LoVo (cell line): ENCODE measurements at places on chromosomes 13 and 19.
A peak's percentile ranks its signal among the peaks of the same experiment; 100 is the strongest.

- no peak for DNase-seq
Measured at GRCh38 chr19:55178781-55179599, 1.1 kb downstream of the SYT5 start.

DNA sequence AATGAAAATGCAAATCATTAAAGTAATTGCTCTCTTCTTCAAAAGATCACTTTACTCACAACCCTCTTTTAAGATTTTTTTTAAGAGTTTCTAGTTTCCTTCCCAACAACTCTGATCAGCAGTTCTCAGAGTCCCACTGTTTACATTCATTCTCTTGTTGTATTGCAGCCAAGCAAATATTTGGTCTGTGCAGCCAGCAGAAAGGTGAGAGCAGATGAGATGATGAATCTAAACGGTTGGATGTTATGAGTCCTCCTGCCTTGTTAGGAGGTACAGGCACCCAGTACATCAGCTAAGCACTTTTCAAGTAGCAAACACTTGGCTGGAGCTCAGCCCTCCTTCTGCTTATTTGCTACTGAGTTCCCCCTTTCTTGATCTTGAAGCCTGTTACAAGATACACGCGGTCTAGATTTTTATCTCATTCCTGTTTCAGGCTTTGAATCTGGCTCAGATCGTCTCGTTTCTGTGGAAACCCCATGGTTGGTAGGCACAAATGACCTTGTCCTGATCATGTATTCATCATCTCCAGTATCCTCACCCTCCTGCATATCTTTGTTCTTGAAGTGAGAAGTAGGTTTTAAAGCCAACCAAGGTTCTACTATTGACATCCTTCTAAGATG, 300.7 kb downstream of the DCT start:
- no peak for DNase-seq

GRCh38 chr19:33767898-33768413, 28.7 kb upstream of the KCTD15 start:
- DNase-seq: peak; percentile 20

DNA sequence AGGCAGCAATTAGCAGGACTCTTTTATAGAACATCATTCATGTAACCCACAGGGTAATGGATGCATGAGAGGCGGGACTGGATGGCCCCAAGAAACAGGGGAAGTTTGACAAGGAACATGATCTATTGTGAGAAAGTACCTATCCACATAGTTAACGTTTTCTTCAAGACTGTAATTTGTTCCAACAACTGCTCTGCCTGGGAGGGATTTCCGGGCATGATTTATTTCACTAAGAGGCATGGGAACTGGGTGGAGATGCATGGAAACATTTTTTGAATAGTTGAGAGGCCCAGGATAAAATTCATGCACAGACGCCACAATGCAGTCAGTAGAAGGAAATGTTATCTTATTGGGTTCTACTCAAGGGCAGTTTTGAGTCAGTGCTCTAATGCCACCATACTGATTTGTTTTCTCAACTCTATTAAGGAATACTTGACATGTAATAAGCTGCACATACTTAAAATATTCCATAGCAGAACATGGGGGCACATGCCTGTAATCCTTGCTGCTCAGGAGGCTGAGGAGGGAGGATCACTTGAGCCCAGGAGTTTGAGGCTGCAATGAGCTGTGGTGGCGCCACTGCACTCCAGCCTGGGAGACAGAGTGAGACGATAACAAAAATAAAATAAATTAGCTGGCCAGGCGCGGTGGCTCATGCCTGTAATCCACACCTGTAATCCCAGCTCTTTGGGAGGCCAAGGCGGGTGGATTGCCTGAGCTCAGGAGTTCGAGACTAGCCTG, 9.9 kb upstream of the ATG4D start:
- no peak for DNase-seq

DNA sequence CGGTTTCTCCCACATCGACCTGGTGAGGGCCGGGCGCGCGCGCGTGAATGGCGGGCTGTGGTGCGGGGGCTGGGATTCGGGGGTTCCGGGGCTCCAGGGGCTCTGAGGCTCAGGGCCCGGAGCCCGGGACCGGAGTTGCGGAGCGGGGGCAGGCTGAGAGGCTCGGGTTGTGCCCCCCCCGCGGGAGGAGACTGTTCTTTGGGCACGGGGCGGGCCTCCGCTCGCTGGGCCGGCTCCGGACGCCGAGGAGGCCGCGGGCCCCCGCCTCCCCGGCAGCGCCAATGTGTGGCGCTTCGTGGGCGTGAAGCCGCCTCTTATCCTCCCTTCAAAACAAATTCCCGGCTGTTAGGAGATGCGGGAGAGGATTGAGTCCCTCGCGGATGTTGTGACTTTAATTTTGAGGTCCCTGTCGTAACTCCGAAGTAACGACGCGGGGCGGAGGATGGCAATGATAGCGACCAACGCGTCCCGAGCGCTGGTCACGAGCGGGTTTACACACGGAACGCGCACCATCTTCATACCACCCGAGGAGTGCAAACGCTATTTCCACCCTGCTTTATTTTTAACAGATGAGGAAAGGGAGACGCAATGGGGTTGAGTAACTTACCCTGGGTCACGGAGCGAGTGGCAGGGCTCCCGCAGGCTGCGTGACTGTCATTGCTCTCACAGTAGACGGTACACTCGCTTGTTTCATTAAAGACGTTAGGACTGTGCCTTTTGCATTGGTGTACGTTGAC, 536 bp downstream of the UBA2 start:
- peak; percentile 4 for DNase-seq

GRCh38 chr19:37966211-37966661, 59.2 kb downstream of the SIPA1L3 start:
- DNase-seq: no peak

GRCh38 chr13:44765001-44765471, 188.9 kb upstream of the TSC22D1 start:
- no peak for DNase-seq

DNA sequence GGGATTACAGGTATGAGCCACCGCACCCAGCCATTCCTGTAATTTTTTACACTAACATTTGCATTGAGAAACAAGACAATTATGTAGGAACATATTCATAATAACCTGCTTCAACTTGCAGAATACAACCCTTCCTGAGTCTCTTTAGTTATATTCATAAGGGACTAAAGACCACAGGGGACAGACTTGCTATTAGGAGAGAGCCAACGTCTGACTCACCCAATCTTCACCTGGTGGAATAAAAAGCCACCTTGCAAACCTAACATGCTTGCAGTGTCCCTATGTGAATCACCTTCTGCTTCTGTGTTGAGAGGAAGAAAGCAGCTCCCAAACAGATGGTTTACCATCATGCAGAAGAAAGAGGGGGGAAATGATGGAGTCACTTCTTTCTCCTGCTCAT, 456.1 kb downstream of the PCDH9 start:
- no peak for DNase-seq

DNA sequence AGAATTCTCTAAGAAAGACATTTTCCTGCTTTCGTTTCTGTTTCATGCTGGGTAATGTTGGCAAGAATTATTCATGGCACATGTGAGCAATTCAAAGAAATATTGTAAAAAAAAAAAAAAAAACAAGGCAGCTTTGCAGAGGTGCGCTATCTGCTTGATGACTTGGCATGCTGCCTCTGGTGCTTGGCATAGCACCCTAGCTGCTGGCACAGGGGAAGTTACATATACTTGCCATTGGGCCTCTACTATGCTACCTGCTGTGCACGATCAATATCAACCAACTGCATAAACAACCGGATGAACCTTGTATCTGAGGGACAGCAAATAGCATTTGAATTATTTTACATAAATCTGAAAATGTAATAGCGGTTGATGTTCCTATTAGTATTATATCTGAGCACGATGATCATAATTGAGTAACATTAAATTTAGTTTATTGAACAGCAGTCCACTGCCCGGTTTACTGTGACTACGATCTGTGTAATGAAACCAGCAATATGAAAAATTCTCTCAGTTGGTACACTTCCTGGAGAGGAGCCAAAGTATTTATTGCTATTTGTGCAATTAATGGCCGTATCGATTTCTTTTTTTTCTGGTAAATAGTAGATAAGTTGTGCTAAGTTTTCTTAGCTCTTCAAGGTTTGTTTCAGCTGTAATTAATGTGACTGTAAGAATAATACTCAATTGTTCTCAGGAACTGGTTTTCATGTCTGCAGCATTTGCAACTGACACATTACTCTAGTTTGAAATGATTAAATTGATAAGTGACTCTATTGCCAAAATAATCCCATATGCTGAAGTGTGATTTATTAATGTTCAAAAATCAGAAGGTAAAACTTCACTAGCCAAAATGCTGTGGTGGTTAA, 717.3 kb downstream of the DACH1 start:
- DNase-seq: no peak

DNA sequence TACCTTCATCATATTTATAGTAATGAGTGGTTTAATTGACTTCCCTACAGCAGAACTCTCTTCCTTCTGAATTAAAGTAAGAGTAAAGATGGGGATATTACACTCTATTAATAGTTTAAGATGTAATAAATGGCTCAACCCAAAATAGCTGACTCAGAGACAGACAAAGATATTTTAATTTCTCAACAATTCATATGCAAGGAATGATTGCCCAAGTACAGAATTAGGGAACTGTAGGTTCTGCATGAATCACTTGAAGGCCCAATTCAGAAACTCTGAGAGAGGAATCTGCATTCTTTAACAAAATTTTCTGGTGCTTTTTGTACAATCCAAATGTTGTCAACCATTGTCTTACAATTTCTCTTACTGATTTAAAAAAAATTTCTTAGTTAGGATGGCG, 42.9 kb upstream of the PCDH9 start:
- no peak for DNase-seq

- no peak for DNase-seq
Measured at GRCh38 chr13:26054896-26055295, 3.1 kb upstream of the SHISA2 start.

GRCh38 chr19:11390933-11391680, 7.0 kb upstream of the EPOR start:
- no peak for DNase-seq

- DNase-seq: no peak
Measured at GRCh38 chr19:6238643-6239281, 41.0 kb downstream of the MLLT1 start.

- no peak for DNase-seq
Measured at GRCh38 chr13:74758188-74758587, 624.0 kb upstream of the KLF12 start.

GRCh38 chr13:108026680-108027410, 188.5 kb downstream of the LIG4 start:
- no peak for DNase-seq

GRCh38 chr13:49540552-49540951, 44.8 kb downstream of the PHF11 start:
- DNase-seq: no peak

GRCh38 chr13:110885516-110885915, 29.4 kb downstream of the ANKRD10 start:
- no peak for DNase-seq

GRCh38 chr19:39749981-39750380, 12.2 kb upstream of the CLC start:
- no peak for DNase-seq

- peak; percentile 71 for DNase-seq
Measured at GRCh38 chr19:14418856-14419105, 360 bp downstream of the DDX39A start.

DNA sequence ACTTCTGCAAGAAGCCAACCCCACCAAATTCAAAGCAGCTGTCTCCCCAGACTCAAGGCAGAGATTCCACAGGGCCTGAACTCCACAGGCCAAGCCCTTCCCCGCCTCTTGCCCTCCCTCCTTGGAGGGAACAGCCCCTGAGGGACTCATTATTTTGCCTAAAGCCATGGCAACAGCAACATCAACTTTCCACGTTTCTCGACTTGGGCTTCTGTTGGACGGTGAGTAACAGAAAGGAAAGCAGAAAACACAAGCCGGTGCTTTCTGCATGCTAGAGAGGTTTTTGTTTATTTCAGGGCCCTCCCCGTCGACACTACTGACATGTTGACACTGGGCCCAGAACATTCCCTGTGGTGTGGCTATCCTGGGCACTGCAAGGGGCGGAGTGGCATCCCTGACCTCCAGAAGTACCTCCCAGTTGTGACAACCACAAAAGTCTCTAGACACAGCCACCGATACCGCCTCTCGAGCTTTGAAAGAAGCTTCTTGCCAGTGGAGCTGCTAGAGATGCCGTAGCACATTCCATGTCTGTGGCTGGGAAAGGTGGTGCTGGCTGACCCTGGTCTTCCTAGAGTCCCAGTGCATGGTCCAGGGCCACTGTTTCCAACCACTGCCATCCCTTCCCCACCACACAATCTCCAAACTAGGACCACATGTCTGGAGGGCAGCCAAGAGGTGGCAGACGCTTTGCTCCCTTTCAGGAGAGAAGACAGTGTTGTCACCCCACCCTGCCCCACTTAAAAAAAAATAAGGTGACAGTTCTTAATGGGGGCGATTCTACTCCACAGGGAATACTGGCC, 12.8 kb downstream of the CAPS start:
- no peak for DNase-seq

DNA sequence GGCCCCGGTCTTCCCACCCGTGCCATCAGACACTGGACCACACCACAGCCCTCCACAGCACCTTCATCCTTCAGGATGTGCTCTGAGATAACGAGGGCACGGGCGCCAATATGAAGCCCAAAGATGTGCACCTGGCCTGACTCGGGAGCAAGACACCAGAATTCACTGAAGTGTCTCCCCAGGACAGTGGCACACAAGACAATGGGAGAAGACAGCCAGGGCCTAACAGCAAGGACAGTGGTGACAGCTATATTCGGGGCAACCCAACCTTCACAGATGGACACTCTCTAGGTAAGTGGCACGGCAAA, 7.2 kb downstream of the DDX39A start:
- no peak for DNase-seq

GRCh38 chr19:48874303-48875135, 2.3 kb downstream of the PPP1R15A start:
- peak; percentile 39 for DNase-seq

GRCh38 chr19:19110410-19111135, 27.7 kb downstream of the TMEM161A start:
- DNase-seq: no peak

- DNase-seq: no peak
Measured at GRCh38 chr13:111411919-111412650, 91.6 kb downstream of the TEX29 start.

GRCh38 chr19:36051637-36052036, 2.4 kb downstream of the THAP8 start:
- DNase-seq: no peak

GRCh38 chr19:11031421-11032070, 57.7 kb upstream of the LDLR start:
- DNase-seq: no peak

DNA sequence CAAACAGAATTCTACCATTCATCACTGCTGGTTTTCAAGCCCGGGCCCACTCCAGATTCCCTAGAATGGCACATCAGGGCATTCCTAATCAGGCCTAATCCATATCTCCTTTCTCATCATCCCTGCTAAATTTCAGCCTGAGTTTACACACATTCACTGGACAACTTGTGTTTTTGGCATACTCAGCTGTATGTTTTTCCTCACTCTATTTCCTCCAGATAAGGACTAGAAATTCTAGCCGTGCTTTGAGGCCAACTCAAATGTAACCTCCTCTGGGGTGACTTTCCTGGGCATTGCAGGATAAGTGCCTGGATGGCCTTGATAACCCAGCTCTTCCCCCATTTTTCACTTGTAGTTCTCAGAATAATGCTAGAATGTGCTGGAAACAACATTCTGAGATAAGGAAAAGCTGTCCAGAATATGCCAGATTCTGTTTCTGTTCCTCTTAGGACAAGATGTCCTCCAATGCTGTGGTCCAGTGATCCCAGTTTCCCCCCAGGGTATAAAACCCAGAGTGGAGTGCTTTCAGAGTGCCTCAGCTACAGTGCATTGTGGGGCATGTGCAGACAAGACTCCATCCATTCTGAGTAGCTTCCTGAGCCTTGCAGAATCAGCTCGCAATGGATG, 66.9 kb upstream of the CLDN10 start:
- no peak for DNase-seq

GRCh38 chr13:21871919-21872318, 201.0 kb downstream of the FGF9 start:
- DNase-seq: no peak
